ENCODE measurements at places on chromosomes 1 and 21.

DNA sequence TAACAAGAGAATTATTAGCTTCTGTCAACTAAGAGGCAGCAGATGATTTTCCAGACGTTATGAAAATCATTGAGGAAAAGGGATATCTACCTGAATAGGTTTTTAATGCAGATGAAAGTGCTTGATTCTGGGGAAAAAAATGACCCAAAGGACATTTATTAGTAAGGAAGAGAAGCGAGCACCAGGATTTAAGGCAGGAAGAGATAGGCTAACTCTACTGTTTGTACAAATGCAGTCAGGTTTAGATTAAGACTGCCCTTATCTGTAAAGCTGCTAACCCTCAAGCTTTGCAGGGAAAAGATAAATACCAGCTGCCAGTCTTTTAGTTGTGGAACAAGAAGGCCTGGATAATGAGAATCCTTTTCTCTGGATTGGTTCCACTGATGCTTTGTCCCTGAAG is 33.0 kb upstream of the LRIG2 start:
- DNase-seq = no peak

- DNase-seq = no peak
Observed at GRCh38 chr21:38938343-38938742, 132.6 kb downstream of the ETS2 start.

GRCh38 chr1:114926607-114927006 is 71.9 kb downstream of the SYCP1 start:
- no peak for DNase-seq

- DNase-seq = no peak
Observed at GRCh38 chr1:110288111-110288510, 51.1 kb upstream of the RBM15 start.

GRCh38 chr21:42433946-42434551 is 30.3 kb downstream of the UBASH3A start:
- DNase-seq = no peak

DNA sequence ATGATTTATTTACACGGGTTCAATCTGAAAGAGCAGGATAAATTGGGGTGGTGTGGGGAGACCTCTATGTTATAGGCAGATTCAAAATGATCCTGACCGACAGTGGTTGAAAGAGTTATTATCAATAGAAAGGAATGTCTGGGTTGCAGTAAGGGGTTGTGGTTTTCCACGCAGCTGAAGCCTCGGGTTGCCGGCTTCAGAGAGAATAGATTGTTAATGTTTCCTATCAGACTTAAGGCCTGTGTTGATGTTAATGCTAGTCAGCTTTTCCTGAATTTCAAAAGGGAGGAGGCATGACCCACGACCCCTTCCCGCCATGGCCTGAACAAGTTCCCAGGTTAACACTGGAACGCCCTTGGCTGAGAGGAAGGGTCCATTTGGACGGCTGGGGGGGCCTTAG is 2.2 kb upstream of the UBE2J2 start:
- DNase-seq = no peak

- DNase-seq = no peak
Observed at GRCh38 chr1:154527192-154527591, 25.0 kb upstream of the SHE start.
